ENCODE measurements at places on chromosomes 11 and 22.
A peak's percentile ranks its signal among the peaks of the same experiment; 100 is the strongest.

DNA sequence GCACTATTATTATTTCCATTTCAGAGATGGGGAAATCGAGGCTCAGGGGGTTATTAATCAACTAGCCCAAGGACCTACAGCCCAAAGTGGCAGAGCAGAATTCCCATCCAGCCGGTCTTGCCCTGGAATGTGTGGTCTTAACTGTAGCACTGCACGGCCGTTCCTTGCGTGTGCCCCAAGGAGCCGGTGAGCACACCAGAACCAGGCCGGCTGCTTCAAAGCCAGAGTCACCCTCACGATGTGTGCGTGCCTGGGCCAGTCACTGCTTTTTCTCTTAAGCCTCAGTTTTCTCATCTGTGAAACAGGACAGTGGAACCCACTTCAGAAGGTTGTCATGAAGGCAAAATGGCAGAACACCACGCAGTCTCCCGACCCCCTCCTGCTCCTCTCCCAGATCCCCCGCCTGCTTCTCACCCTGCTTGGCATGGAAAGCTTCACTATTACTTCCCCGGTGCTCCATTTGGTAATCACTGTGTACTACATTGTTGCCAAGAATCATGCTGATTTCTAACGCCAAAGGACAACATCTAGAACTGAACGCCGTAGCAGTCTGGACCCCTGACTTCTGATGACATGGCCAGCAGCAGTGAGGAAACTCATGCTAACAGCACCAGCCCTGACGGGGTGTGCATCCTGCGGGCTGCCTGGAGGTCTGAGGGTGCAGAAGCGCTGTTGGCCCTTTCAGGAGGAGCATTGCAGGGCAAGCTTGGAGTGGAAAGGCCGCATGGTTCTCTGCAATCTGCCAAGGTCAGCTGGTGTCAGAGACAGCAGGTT lies 106.8 kb upstream of the B3GAT1 start:
- DNase-seq, result no peak

DNA sequence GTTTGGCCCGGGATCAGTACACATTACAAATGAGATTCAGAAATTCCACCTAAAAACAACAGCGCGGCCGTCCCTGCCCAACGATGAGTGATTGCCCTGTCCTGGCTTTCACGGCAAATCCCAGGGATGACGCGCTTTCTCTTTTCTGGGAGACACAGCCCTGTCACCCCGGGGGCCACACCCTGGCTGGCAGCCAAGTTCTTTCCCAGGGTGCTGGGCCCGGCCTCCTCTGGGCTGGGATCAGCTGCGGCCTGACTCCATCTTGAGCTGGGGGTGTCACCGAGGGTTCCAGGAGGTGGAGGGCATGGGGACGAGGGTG lies 82.7 kb downstream of the FBLN1 start:
- no peak for DNase-seq

- no peak for DNase-seq
Measured at GRCh38 chr11:61963016-61963281, 4.5 kb downstream of the FTH1 start.

- peak; percentile 73 for DNase-seq
Measured at GRCh38 chr11:35177370-35177769, 38.4 kb downstream of the CD44 start.

DNA sequence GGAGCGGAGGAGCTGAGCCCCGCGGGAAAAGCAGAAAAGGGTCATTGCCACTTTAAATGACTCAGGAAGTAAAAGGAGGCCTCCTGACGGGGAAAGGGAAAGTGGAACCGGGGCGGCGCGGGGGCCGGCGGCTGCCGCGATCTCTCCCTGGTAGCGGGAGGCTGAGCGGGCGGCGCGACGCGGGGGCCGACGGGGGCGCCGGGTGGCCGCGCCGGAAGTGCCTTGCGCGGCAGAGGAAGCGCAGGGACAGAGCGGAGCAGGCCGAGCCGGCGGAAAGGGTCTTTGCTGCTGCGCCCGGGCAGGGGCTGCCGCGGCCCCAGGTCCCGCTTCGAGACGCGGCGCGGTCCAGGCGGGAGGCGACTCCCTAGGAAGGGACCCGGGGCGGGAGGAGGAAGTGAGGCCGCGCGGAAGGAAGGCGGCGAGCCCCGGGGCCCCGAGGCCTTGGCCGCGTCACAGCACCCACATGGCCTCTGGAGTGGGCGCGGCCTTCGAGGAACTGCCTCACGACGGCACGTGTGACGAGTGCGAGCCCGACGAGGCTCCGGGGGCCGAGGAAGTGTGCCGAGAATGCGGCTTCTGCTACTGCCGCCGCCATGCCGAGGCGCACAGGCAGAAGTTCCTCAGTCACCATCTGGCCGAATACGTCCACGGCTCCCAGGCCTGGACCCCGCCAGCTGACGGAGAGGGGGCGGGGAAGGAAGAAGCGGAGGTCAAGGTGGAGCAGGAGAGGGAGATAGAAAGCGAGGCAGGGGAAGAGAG lies at the start of gene TRIM44:
TRIM44 (plus strand) TSS at position 127 of the 759 bp plus-strand sequence; CDS start at position 464, 337 bp downstream.
- peak; percentile 89 for DNase-seq

DNA sequence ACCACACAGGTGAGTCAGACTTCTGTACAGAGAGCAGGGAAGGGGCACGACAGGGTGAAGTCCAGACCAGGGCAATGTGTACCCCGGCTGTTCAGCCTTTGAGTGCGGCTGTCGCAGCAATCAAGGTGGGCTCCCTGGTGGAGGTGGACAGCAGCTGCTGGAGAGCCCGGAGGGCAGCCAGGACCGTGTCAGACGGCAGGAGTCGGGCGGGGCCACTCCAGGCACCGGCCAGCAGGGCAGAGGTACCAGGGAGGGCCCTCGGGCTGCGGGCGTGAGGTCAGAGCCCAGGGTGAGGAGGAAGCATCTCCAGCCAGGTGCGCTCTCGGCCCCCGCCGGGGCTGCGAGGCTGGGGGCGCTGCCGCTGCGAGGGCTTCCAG lies 802 bp upstream of the PIM3 start:
- peak; percentile 58 for DNase-seq

- no peak for DNase-seq
Measured at GRCh38 chr11:44842220-44842619, 108.5 kb downstream of the TP53I11 start.
